ENCODE measurements at places on chromosomes 4 and X. TPM values are rescaled to one million over a fixed set of nuclear protein-coding genes. Genes with fewer than 3 reads are reported as not detected.

GRCh38 chr4:153521478-153521877 lies 55.3 kb downstream of the TMEM131L start:
- H3K27ac ChIP-seq: peak overlapping the region; percentile 98
- peak; percentile 46 for DNase-seq
- H3K27me3 ChIP-seq: no peaks in the 10 kb centered on the region
- peak overlapping the region; percentile 61 for H3K4me3 ChIP-seq

DNA sequence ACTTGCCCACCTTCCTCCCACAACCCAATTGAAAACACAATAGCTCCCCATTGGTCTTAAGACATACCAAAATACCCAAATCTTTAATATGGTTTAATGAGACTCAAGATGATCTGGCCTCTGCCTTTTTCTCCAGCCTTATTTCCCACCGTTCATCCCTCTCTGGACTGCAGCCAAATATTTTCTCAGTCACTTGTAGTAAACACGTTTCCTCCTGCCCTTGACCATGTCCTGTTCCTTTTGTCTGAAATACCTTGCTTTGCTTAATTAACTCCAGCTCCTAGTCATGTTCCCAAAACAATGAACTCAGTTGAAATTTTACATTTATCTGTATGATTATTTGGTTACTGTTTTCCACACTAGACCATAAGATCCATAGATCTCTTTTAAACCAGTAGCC lies 8.4 kb upstream of the NUP54 start:
- peaks cover 6% of the 10 kb centered on the region for H3K36me3 ChIP-seq
- H3K27ac ChIP-seq: no peak overlapping the region
- H3K4me3 ChIP-seq: no peak overlapping the region
- DNase-seq: no peak

GRCh38 chr4:109931318-109931717 lies 18.6 kb downstream of the EGF start:
- H3K4me1 ChIP-seq: no peaks in the 10 kb centered on the region
- no peaks in the 10 kb centered on the region for H3K36me3 ChIP-seq
- H3K4me3 ChIP-seq: no peak overlapping the region
- no peak overlapping the region for H3K27ac ChIP-seq

The RS1 gene
- total RNA-seq: not detected

DNA sequence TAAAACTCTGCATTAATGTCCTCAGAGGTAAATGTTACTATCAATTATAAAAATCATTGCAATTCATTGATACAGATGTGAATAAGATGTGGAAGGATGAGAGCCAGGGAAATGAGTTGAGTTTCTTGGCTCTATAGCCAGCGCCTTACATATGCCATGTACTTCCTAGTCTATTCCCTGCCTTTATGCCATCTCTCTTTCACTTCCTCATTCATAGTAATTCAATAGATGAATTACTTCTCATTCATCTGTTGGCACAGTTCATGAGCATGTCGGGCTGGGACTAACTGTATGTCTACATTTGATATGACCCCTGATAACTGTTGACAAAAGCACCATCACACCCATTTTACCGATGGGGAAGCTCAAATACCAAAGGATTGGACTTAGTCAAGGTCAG lies 55.7 kb downstream of the LNX1 start:
- no peak for DNase-seq
- H3K27ac ChIP-seq: no peak overlapping the region
- peaks cover 13% of the 10 kb centered on the region for H3K27me3 ChIP-seq
- H3K36me3 ChIP-seq: no peaks in the 10 kb centered on the region
- H3K4me3 ChIP-seq: no peak overlapping the region

The FATE1 gene
- not detected for total RNA-seq

The NKX1-1 gene
- total RNA-seq: not detected

DNA sequence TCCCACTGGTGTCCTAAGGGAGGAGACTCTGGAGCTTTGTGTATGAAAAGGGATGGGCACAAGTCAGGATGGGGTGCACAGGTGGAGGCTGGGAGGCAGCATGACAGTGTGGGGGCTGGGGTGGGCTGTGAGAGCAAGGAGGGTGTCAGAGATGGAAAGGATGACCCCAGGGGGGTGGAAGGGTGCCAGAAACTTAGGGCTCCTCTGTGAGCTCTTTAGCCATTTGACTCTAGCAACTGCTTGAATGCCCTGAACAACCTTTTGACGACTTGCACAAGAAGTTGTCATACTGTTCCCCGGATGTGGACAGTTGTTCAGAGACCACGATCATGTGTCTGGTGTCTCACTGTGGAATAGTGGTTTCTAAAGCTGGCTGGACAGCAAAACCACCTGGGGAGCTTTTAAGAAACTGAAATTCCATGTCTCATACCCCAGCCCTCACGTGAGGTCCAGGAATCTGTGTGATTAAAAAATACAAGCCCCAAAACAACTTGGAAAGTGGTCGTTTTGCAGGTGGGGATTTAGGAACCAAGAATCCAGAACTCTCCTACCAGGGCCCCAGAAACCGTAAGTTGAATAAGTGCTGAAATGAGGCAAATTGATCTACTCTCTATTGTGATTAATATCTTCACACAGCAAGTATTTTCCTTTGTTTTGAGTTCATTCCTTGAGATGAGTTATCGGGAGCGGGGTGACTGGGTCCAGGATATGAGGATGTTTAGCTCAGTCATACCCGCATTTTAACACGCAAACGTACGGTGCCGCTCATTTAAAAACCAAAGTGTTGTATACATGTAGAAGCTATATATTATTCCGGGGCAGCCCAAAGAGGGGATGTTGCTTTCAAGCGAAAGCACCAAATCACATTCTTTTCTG lies 3.4 kb downstream of the RHOH start:
- peaks cover 40% of the 10 kb centered on the region for H3K4me1 ChIP-seq
- peak; percentile 90 for DNase-seq
- H3K27ac ChIP-seq: peak overlapping the region; percentile 100
- H3K36me3 ChIP-seq: peaks cover 82% of the 10 kb centered on the region
- H3K4me3 ChIP-seq: peak overlapping the region; percentile 98
- no peaks in the 10 kb centered on the region for H3K27me3 ChIP-seq
